Neural progenitor cell (in vitro differentiated cells): ENCODE measurements at places on chromosomes 6 and 20.

- no peak for DNase-seq
Measured at GRCh38 chr6:103079867-103080266, 1686.4 kb downstream of the GRIK2 start.

GRCh38 chr6:37535428-37535758 is 35.7 kb upstream of the CCDC167 start:
- DNase-seq = no peak

DNA sequence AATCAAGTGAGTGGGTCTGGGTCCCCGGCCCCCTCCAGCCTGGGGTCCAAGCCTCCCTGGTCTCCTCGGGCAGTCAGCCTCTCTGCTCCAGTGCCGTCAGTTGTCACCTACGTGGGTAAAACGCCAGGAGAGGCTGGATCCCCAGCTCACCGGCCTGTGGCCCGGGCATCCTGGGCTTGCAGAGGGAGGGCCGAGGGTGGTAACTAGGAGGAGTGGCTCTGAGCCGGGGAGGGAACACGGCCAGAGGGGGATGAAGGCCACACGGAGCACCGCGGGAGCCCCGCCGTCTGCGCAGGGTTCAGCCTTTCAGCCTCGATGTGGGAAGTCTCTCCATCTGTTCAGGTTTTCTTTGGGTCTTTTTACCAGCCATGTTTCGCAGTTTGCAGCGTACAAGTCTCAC is 29.5 kb upstream of the BHLHE23 start:
- DNase-seq = no peak

DNA sequence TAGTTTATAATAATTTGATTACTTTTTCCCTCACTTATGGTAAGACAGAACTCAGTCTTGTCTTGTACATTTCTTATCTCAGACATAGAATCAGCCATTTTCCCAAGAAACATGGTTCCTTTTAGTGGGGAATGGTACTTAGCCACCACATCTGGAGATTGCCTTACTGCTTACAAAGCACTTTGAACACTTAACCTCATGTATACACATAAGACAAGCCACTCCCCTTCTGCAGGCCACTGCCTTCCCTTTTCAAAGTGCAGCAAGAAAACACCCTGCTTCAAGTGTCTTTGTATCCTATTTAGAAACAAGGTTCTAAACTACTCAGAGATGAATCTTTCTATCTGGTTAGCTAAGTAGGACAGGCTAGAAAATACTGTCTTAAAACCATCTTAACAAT is 159.2 kb downstream of the UBE3D start:
- DNase-seq = peak; percentile 25

DNA sequence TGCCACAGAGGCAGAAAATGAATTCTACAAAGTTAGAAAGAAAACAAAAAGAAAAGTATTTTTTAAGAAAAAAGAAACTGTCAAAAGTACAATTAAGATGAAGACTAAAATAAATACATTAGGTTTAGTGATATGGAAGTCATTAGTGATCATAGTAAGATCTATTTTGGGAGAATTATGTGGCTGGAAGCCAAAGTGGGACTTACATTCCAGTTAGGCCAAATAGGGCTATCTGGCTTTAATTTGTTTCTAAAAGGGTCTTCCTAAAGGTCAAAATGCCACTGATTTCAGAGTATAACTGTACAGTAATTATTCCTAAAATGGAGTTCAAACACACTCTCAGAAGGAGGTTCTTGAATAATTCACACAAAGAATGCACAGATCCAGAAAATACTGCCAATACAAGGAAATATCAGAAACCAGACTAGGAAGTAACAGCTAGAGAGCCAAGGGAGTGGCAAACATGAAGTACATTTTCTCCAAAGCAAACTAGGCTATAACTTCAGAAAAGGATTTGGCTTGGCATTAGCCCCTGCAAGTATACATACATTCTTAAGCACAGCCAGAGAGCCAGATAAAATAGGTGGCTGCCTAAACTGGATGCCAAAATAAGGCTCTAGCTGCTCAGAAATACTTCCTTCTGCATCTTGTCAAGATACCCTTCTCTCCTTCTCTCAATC is 45.3 kb downstream of the PDSS2 start:
- DNase-seq = no peak

- no peak for DNase-seq
Measured at GRCh38 chr6:12522347-12522746, 194.2 kb upstream of the PHACTR1 start.
